ENCODE measurements at places on chromosomes 5 and 9.

DNA sequence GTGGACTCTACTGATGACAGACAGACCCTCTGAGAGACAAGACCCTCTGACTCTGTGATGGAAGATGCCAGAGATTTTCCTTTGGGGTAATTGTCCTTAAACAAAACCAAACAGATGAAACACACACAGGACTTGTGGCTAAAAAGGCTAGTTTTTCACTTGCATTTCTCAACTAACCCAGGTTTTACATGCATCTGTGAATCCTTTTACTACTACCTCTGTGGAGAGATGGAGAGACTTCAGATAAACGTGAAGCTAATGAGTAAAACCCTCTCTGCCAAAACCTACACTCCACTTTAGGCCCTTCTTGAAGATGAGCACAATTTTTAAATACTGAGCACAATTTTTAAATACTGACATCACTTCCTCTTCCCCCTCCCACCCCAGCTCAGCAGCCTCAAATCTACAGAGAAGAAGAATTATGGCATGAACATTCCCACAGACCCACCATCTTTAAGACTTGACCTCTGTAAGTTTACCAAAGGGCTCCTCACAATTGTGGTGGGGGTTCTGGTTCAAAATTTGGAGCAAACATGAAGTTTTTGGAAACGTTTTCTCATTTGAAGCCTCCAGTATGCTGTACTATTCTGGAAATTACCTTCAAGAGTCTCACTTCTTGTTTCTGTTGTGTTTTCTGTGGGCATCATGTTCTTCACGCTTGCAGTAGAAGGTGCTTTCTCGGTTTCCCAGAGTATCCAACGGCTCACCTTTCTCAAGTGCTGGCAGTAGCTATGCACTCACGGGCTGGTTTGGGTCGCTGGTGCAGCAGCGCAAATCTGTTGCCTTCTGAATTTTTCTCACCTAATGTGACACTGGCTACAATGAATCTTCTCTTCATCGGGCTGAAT is 42.7 kb downstream of the ACER2 start:
- DNase-seq: no peak

- DNase-seq: no peak
Observed at GRCh38 chr9:32942755-32943460, 58.5 kb downstream of the APTX start.

GRCh38 chr9:28909526-28909925 is 1336.2 kb upstream of the C9orf72 start:
- DNase-seq: no peak

DNA sequence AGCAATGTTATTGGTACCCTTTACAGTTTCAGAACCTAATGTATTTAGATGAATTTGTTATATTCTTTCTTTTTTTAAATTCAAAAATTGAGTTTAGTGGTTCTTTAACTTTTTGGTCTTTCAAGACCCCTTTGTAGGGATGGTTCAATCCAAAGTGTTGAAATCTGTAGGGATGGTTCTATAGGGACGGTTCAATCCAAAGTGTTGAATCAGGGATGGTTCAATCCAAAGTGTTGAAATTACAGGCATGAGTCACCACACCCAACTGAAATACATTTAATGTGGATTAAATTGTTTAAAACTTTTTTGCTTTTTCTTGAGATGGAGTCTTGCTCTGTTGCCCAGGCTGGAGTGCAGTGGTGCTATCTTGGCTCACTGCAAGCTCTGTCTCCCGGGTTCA is 30.6 kb downstream of the SNX2 start:
- no peak for DNase-seq

DNA sequence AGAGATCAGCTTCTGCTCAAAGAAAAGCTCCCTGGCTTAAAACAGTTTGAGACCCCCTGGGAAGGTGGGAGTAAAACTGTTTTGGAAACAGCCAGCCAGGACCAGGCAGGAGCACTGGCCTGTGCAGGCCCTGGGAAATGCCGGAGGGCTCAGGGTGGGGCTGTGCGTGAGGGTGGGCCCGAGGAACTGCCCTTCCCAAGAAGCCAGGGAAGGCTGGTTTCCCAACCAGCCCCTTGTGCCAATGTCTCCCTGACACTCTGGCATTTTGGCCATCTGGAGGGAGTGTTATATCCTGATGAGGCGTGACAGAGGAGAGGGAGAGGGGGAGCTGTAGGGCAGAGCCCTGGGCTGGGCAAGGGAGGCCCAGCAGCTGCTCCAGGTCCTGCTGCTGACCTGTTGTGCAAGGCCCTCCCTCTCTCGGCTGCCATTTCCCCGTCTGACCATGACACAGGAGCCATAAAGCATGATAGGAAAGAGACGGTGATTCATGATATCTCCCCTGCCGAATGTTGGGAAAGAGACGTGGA is 16.1 kb downstream of the OLFML2A start:
- DNase-seq: no peak

GRCh38 chr5:167699432-167699831 is 592.0 kb upstream of the WWC1 start:
- no peak for DNase-seq

DNA sequence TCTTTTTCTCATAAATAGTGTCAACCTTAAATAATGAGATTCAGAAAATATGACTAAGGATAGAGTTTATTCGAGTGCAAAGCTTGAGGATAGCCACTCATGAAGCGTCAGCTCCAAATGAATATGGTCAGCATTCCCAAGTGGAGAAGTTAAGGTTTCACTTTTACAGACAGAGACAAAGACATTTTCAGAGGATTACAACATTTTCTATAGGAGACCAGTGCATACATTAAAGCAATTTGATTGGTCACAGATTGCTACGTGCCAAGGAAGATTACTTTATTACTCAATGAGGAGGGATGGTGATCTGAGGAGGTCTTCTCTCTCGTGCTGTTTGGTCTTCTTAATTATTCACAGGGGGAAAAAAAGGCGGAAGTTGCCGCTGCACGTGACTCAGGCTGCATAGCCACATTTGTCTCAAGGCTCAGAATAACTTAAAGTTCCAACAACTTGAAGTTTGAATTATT is 60.1 kb upstream of the SPATA31C2 start:
- DNase-seq: peak; percentile 8

DNA sequence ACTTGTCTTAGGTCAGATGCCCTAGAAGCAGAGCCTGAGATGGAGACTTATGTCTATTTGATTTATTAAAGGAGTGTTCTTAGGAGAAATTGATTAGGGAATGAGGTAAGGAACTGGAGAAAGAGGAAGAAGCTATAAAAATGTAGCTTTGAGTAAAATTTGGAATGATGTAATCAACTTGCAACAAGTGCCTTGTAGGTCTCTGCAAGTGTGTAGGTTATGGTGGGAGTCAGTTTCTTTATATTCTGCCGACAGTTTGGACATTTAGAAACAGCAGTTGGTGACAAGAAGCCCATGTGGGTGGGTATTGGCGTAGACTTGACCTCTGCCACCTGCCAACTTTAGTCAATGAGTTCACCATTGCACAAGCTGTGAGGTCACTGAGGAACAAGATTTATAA is 986.5 kb downstream of the CDH18 start:
- no peak for DNase-seq

- no peak for DNase-seq
Observed at GRCh38 chr9:19192202-19193028, 38.1 kb upstream of the DENND4C start.

- DNase-seq: no peak
Observed at GRCh38 chr5:180336234-180337020, 16.7 kb downstream of the GFPT2 start.

GRCh38 chr9:112969730-112970129 is 42.3 kb downstream of the ZNF883 start:
- DNase-seq: no peak

DNA sequence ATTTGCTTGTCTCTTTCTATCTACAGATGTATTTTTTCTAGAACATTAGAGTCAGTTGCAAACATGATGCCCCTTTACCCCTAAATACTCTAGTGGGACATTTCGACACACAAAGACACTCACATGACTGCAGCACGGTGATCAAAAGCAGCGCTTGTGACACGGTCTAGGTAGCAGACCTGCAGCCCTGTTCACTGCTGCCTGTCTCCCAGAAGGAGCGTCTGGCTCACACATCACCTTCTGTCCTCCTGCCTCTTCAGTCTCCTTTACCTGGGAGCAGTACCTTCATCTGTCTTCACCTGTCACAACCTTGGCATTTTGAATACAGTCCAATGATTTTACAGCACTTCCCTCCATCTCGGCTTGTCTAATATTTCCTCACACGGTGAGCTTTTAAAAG is 51.9 kb upstream of the SH3PXD2B start:
- no peak for DNase-seq

DNA sequence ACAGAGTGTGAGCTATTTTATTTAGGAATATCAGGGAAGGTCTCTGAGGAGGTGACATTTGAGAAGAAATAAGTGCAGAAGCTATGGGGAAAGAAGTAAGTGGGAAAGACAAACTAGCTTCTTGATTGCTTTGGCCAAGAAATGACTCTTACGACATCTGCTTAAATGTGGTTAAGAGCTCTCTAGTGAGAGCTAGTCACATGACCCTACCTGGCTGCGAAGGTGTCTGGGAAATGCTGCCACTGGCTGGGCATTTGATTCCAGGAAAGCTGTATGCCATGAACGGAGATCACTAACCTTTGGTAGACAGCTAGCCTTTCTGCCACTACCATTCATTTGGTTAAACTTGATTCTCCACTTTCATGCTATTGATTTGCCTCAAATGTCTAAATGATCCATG is 80.1 kb downstream of the KIAA0825 start:
- no peak for DNase-seq

DNA sequence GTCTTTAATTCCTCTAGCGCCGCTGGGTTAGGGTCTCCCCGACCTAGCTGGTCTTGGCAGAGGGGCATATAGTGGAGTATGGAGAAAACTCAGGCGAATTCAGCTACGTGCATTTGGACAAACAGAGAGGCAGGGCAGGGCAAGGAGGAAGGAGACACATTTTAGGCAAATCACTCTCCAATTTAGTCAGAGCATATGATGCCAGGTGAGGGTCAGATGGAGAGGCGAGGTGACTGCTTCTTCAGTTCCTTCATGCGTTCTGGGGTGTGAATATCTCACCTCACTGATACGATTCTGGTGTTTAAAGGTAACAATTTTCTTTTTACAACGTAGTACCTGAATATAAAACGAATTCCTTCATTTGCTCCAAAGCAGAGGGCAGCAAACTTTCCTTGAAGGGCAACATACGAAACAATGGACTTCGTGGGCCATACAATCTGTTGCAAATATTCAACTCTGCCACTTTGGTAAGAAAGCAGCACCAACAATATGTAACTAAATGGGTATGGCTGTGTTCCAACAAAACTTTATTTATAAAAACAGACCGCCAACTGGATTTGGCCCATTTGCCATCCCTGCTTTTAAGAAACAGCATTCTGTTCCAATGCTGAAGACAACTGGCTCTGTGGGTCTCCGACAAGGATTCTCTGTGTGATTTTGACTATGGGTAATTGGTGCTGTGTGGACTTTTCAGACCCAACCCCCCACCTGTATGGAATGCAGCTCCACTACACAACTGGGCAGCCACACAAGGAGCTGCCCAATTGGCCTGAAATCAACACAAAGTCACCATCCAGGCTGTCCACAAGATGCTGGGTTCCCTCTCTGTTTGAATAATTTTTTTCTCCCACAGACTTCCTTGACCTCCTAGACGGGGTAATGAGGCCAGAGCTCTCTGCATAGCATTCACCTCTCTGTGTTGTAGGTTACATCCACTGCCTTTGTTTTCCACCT is 53.8 kb downstream of the RAPGEF1 start:
- DNase-seq: no peak

GRCh38 chr9:128285033-128285784 is 9.1 kb downstream of the SWI5 start:
- DNase-seq: no peak

DNA sequence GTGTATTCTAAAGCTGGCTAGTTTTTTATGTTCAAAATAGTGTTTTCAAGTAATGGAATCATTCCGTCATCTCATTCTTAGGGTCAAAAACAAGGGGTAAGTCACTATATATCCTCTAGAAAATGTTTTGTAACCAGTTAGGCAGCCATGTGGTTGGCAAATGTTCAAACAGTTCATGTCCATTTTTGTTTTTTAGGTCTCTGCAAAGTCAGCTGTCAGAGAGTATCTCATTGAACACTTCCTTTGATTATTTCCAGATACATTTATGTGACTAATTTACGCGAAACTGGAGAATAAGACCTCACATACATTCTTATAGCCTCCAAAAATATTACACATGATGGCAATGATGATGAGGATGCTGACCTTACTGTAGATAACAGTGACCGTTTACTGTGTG is 50.4 kb downstream of the TRIO start:
- no peak for DNase-seq

GRCh38 chr5:82754759-82755158 is 322.4 kb downstream of the TMEM167A start:
- DNase-seq: no peak

- DNase-seq: peak; percentile 18
Observed at GRCh38 chr5:107869438-107870115, 198.8 kb upstream of the EFNA5 start.

GRCh38 chr9:118734696-118735095 is 634.5 kb downstream of the BRINP1 start:
- no peak for DNase-seq

DNA sequence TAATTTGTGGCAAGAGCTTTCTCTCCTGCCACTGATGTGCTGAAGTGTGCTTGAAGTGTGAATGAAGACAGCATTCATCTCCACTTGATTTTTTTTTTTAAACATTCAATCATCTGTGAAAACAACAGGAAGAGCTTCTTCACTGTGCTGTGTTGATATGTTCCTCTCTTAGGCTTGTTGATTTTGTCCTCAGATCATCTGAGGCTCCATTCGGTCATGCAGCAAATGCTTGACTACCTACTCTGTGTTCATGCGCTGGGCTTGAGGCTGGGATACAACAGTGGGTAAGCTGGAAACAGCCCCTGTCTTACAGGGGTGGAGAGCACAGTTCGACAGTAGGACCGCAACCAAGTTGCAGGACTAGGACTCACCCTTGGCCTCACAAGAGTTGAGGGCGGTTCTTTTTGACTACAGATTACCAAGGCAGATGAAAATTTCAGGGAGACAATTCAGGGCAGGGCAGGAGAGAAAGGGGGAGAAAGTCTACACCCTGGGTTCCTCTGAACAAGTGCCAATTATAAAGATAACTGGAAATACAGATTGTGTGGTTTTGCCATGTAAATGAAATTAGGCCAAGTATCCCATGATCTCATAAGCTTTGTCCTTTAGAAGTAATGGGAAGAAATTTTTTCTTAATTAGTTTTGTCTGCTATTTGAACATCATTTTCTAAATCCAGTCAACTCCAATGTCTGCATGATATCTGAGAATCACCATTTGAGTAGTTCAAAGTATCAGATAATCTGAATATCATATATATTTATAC is 31.0 kb upstream of the F2R start:
- no peak for DNase-seq

DNA sequence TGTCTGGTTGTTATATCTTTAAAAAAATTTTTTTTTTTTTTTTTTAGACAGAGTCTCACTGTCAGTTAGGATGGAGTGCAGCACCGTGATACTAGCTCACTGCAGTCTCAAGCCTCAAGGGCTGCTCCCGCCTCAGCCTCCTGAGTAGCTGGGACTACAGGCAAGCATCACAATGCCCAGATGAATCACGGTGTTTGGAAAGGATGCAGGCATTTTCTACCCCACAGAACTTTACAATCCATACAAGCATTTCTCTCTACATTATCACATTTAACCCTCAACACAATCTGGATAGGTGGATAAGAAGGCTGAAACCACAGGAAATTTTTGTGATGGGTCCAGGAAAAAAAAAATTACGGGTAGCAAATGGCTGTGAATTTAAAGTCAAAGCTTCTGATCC is 5.8 kb upstream of the PCA3 start:
- DNase-seq: no peak

GRCh38 chr9:126299706-126300276 is 26.8 kb upstream of the MVB12B start:
- no peak for DNase-seq

All from COLO829 (cell line).